ENCODE measurements at places on chromosomes 16 and 17. TPM values are rescaled to one million over a fixed set of nuclear protein-coding genes. Genes with fewer than 3 reads are reported as not detected.

DNA sequence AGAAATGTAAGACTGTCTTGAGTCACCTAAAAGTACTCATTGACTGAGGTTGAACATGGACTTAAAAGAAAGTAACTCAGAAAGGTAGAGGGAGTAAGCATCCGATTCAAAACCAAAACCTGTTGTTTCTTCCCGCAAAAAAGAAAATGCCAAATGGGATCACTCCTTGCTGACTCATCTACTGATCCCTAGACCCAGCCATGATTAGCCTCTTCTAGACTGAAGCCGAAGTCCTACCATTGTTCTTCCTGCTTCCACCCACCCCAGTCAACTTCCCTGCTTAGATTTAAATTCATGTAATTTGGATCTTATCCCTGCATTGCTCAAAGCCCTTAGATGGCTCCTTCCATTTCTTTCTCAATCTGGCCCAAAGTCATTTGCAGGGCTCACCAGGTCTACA, 760.5 kb upstream of the SOX9 start:
- no peak for DNase-seq

DNA sequence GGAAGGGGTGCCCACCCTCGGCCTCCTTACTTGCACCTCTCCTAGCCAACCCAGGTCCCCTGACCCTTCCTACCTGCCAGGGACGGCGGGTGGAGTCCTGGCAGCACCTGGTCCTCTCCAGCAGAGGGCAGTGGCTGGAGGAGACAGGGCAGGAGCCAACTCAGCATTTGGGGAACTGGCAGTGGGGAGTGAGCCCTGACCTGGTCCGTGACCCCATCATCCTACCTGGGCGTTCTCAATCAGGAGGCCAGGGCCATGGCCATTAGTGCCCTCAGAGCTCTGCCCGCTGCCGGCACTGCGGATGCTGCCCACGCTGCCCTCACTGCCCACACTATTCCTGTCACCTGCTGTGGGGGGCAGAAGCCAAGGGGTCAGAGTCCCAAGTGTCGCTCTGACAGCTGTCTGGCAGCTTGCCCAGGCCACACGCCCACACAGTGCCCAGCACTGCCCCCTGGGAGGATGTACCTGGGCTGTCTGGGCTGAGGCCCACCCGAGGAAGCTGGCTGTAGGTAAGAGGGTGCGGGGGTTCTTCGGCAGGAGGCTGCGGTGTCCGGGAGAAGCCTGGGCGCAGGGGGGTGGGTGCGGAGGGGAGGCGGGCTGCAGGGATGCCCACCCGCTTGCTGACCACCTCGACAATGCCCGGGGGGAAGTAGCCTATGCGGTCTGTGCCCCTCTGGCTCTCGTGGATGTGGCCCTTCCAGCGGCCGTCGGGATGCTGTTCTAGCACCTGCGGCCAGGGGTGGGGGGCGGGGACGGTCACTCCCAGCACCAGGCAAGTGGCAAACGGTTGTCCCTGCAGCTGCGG, 10.8 kb downstream of the CASKIN2 start:
- no peak for DNase-seq

GRCh38 chr16:9650284-9650683, 531.9 kb downstream of the GRIN2A start:
- no peak for DNase-seq

DNA sequence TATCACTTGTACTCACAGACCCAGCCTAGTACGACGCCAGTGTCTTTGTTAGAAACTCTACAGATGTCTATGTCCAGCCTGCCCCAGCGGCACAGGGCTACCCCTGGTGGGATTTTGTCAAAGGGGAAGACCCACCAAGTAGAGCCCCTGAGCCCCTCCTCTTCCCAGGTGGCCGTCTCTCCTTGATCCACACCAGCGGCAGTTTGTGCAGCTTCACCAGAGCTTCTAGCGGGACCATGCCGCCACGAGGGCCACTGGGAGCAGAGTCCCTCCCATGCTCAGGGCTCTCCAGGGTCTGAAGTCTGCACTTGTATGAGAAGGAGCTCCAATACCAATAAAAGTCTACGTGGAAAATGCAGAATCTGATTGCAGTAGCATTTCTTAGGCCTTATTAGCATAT, 157.1 kb downstream of the RPTOR start:
- no peak for DNase-seq

- DNase-seq = no peak
These were observed 136.7 kb downstream of the XYLT1 start for GRCh38 chr16:17334096-17334495.

- DNase-seq = no peak
These were observed 32.1 kb upstream of the SREBF1 start for GRCh38 chr17:17868641-17869522.

- no peak for DNase-seq
These were observed 3.9 kb downstream of the UMOD start for GRCh38 chr16:20348365-20349185.

- no peak for DNase-seq
These were observed 68.3 kb downstream of the KANSL1 start for GRCh38 chr17:46124695-46125592.

ABCA9 gene
- polyA plus RNA-seq = 7.4 TPM

Data from right lung (tissue), 10 donors.